ENCODE measurements at places on chromosomes 2 and 18. TPM values are rescaled to one million over a fixed set of nuclear protein-coding genes. Genes with fewer than 3 reads are reported as not detected.

Gene MATN3
- polyA plus RNA-seq = 0.42 TPM

Gene C2orf78
- polyA plus RNA-seq = not detected

Gene AOX1
- polyA plus RNA-seq = 2.8 TPM

Gene DUSP11
- polyA plus RNA-seq = 25.5 TPM

Gene CNGA3
- 0.02 TPM for polyA plus RNA-seq

Gene SETBP1
- 1.6 TPM for polyA plus RNA-seq

Gene CSRNP3
- 0.55 TPM for polyA plus RNA-seq

Gene KCNJ3
- 0.02 TPM for polyA plus RNA-seq

Gene SERPINB3
- polyA plus RNA-seq = 870 TPM

Gene DCDC2C
- not detected for polyA plus RNA-seq

Gene PTPRN
- 0.14 TPM for polyA plus RNA-seq

Gene LONRF2
- polyA plus RNA-seq = 0.51 TPM

Gene LYPD6B
- polyA plus RNA-seq = 2.3 TPM

Gene PKDCC
- polyA plus RNA-seq = 3.7 TPM

Gene C2orf74
- 5.3 TPM for polyA plus RNA-seq

Gene STARD6
- not detected for polyA plus RNA-seq

Gene OSBPL1A
- polyA plus RNA-seq = 11.6 TPM

Gene MSTN
- polyA plus RNA-seq = 0.20 TPM

Gene POTEI
- not detected for polyA plus RNA-seq

Gene COL4A3
- polyA plus RNA-seq = 0.18 TPM

Gene MEP1B
- polyA plus RNA-seq = not detected

Gene INHBB
- 0.51 TPM for polyA plus RNA-seq

Gene ZBTB14
- polyA plus RNA-seq = 3.7 TPM

Gene ALK
- polyA plus RNA-seq = 0.05 TPM

Gene DSG4
- 0.01 TPM for polyA plus RNA-seq

Gene ING5
- 36.2 TPM for polyA plus RNA-seq

Gene MROH2A
- polyA plus RNA-seq = 0.99 TPM

Gene CNTNAP5
- polyA plus RNA-seq = not detected

Gene LHCGR
- polyA plus RNA-seq = 0.59 TPM

Gene GALR1
- polyA plus RNA-seq = not detected

Gene CTDP1
- 13.0 TPM for polyA plus RNA-seq

Gene HOXD12
- polyA plus RNA-seq = not detected

Gene TLX2
- polyA plus RNA-seq = not detected

Gene IMMT
- 38.1 TPM for polyA plus RNA-seq

Gene VSNL1
- 35.7 TPM for polyA plus RNA-seq

Gene TXNDC9
- polyA plus RNA-seq = 26.2 TPM

Gene GKN2
- polyA plus RNA-seq = not detected

Gene ANKRD44
- 1.5 TPM for polyA plus RNA-seq
